ENCODE measurements at places on chromosomes 7 and 10.

- no peak for DNase-seq
These were observed 62.8 kb upstream of the GPR158 start for GRCh38 chr10:25112016-25112415.

GRCh38 chr10:3647074-3647473 is 137.9 kb downstream of the KLF6 start:
- DNase-seq: no peak

GRCh38 chr7:133755901-133756300 is 371.2 kb upstream of the LRGUK start:
- no peak for DNase-seq

- DNase-seq: no peak
These were observed 1.1 kb upstream of the GALNTL5 start for GRCh38 chr7:151954866-151955820.

GRCh38 chr10:8014649-8015048 is 39.8 kb upstream of the GATA3 start:
- no peak for DNase-seq

DNA sequence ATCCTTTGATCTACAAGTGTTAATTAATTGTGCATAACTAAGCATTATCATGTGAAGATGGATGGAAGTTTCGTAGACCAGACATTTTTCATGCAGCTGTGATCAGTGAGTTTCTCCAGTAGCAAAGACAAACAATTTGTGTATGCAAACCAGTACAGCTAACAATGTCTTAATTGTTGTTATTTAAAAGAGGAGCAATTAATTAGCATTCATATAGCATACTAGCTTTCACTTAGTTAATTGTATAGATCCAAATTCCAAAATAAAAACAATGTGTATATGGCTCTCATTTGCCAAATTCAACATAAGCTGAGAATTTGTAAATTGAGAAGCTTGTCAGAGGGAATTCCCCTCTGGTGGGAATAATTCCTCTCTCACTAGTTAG is 22.6 kb upstream of the PRKCQ start:
- no peak for DNase-seq

DNA sequence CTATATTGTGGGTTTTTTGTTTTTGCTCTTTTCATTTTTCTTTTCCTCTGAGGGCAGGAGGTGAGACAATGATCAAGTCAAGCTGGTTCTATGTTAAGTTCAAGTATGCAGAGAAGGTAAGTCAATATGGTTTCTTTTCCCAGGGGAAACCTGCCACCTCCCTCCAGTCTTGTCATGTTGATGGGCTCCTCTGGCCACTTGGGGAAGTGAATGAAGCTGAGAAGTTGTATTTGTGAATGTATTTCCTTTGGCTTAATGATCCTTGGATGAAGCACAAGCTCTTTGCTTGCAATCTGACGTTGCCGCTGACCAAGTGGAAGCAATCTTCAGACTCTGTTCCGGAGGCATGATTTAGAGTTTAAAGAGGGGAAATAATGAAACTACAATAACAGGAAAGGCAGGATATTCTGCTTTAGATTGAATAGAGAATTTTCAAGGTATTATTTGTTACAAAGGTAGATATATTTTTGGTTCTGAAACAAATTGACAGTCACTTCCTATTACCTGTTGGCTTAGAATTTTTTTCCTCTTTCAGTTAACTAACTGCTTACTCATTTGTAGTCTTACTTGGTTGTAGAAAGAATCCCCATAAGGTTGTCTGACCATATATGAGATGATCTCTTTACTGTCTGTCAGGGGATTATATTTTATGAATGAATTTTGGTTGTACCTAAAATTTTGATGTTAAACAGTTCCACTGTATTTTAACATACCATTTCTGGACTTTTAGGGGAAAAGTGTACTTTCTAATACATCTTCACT is 369.6 kb downstream of the AUTS2 start:
- no peak for DNase-seq

Measured in NK-92 treated with Interleukin-12 subunit alpha and Interleukin-12 subunit beta, amount 100 ng/mL, for 24 hours (cell line).